Activated effector memory CD4-positive, alpha-beta T cell treated with Interleukin-2 at 50 U/mL for 16 hours (primary cell): ENCODE measurements at places on chromosomes 7 and 10.

- no peak for DNase-seq
Measured at GRCh38 chr10:50927522-50928189, 42.2 kb upstream of the A1CF start.

- no peak for DNase-seq
Measured at GRCh38 chr7:128693373-128694015, 21.4 kb downstream of the GARIN1A start.

DNA sequence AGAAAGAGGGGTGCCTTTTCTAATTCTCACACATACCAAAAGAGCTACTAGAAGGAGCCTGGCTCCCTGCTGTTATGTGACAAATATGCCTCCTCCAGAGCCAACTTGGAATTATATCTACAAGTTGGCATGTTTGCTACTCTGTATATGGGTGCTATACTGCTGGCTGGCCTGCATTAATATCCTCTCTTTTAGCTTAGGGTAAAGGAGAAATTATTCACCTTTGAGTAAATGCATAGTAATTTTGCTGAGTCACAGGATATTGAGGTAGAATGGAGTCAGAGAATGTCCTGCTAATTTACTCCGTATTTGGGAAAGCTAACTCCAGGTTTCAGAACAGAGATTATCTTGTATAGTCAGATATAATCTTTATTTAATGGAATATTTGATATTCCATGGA, 24.2 kb upstream of the LIPN start:
- DNase-seq: no peak

- DNase-seq: no peak
Measured at GRCh38 chr7:7820939-7821338, 102.5 kb upstream of the RPA3 start.

DNA sequence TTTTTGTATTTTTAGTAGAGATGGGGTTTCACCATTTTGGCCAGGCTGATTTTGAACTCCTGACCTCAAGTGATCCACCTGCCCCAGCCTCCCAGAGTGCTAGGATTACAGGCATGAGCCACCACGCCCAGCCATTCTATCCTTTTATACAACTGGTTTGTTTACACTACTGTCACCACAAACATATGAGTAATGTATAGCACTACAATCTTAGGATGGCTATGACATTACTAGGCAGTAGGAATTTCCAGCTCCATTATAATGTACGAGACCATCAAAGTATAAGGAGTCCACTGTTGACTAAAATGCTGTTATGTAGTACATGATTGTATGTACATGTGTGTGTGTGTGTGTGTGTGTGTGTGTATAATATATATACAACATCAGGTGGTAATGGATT, 1126.1 kb upstream of the LRRN3 start:
- no peak for DNase-seq

DNA sequence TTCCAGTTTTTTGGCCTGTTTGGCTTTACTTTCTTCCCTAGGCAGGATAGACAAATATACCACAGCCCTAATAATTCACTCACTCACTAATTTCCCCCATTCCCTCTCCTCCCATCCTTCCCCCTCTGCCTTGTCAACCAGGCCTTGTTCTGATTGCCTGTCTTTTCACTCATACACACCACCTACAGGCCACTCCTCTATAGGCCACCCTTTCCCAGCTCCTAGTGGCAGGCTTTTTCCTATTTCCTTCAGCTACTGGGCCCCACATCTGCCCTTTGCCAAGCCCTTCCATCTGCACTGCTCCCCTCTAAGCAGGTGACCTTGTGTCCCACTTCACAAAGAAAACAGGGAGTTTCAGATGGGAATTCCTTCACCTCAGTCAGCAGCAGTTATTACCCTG, 59.8 kb upstream of the MSRB2 start:
- no peak for DNase-seq

DNA sequence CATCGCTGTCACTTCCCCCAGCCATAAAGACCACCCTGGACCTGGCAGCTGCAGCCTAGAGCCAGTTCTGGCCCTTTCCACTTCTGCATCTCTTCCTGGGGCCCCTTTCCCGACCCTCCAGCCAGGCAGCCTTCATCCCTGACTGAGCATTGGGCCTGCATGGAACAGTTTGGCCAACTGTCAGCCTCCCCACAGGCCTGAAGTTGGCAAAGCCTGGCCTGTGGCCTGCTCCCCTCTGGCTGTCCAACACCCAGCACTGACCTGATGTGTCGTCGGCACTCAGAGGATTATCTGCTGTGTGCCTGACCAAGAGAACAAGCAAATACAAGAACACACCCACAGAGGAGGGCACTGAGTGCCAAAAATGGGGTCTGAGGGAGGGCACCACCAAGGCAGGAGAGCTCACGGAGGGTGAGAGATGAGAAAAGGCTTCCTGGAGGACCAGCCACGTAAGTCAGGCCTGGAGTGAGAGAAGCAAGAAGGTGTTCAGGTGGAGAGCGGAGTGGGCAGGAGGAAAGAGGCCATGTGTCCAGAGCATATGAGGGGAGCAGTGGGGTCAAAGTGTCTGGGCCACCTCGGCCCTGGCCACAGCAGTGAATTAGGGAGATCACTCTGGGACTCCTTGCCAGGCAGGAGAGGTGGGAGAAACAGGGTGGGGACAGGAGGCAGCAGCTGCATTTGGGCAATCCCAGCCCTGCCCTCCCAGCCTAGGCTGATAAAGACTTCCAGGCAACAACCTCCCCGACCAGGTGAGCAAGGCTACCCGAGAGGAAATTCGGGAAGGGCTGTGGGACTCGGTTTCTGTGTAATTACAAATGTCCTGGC, 4.5 kb downstream of the GPRIN2 start:
- DNase-seq: peak; percentile 1
